ENCODE measurements at places on chromosomes 7 and 10. TPM values are rescaled to one million over a fixed set of nuclear protein-coding genes. Genes with fewer than 3 reads are reported as not detected.

COL17A1 gene
- 2.3 TPM for total RNA-seq

WDFY4 gene
- total RNA-seq, result 1.3 TPM

CACNA2D1 gene
- total RNA-seq, result 31.0 TPM

ELFN1 gene
- 0.65 TPM for total RNA-seq

ADK gene
- 58.7 TPM for total RNA-seq

ZKSCAN5 gene
- total RNA-seq, result 12.2 TPM

IFIT1B gene
- total RNA-seq, result not detected

VSIR gene
- total RNA-seq, result 12.7 TPM

GHRHR gene
- total RNA-seq, result not detected

HOXA1 gene
- 1.6 TPM for total RNA-seq

FAM25A gene
- total RNA-seq, result not detected

GNG11 gene
- total RNA-seq, result 284 TPM

CYP3A7 gene
- total RNA-seq, result not detected

ENTPD1 gene
- 40.5 TPM for total RNA-seq

CALML5 gene
- not detected for total RNA-seq

SPDYE3 gene
- total RNA-seq, result not detected

DGKI gene
- total RNA-seq, result 1.3 TPM

C7orf33 gene
- not detected for total RNA-seq

PDK4 gene
- 10.0 TPM for total RNA-seq

FAM25G gene
- not detected for total RNA-seq

All from vein endothelial cell (primary cell).